ENCODE measurements at places on chromosomes 2 and 18.
A peak's percentile ranks its signal among the peaks of the same experiment; 100 is the strongest.

DNA sequence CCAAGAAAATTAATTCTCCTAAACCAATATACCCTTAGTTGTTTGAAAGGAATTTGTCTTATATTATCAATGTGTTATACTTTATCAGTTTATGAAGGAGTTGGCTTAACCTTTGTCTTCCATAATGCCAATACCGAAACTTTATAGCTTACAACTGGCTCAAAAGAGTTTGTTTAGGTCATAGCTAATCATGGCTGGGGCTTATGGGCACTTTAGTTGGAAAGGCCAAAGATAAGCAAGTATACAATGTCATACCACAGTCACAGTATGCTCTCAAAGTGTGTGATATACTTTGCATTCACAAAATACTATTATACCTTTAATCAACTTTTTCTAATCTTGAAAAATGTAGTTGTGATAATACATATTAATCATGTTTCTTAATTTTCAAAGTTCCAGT, 2.3 kb downstream of the KLHL41 start:
- no peak for DNase-seq

DNA sequence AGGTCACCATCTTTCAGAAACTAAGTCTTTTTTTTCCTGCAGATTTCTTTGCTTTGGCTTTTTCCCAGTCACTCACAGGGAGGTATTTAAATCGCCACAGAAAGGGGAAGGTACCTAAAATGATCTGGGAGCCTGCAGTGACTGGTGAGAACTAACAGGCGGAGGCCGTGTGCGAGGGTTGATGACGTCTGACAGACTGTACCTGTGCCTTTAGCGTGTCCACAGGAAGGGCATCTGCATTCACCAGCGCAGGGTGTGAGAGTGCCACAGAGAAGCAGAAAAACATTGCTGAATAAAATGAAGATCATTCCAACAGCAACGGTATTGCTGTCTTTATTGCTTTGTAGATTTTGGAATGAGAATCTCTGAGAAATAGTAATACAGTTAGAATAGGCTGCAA, 5.7 kb downstream of the CTDP1 start:
- DNase-seq: no peak

GRCh38 chr2:236668531-236668969, 98.9 kb downstream of the ACKR3 start:
- DNase-seq: no peak

DNA sequence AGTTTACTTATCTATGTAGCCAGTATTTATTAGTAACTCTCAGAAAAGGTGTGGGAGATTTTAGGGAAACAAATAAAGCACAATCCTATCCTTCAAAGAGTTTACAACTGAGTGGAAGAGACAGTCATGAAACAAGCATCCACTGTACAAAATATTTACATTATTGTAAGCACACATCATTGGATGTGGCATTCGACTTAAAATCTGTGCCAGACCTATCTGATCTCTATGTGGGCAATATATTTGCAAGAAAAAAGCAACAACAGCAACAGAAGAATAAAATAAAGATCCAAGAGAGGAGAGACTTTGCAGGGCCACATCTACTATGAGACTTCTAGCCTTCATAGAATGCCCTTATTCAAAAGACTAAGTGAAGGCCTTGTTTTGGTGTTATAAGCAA, 882.1 kb upstream of the PIK3C3 start:
- DNase-seq: no peak

DNA sequence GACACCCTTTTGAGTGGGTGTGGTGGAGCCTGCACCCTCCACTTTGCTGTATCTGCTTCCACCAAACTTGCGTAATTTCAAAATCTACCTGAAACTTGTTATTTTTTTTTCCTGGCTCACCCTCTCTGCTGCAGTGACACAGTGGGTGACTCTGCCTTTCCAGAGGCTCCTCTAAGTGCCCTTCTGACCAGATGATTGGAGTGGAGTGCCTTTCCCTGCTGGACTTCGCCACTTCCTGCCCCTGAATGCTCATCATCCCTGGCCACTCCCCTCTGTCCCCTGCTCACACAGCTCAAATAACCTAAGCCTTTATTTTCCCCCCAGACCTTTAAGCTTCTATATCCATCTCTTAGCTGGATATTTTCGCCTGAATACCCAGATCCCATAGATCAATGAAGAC, 777.5 kb upstream of the ID2 start:
- DNase-seq: no peak

- DNase-seq: no peak
Observed at GRCh38 chr2:129904532-129905446, 74.7 kb upstream of the RAB6C start.

DNA sequence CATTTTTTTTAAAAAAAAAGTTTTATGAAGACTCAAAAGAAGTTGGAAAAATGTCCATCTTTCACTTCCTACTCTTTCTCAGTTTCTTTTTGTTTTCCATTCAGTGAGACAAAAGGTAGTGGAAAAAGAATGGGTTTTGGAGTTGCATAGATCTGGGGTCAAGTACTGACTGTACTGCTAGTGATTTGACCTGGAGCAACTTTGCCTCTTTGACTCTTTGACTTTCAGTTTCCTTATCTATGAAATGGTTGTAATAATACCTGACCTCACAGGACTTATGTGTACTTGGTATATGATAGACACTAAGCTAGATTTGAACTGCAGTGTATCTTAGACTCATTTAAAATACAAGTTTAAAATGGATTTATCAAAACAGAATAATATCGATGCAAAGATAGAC, 3.5 kb upstream of the KCNE4 start:
- DNase-seq: no peak

DNA sequence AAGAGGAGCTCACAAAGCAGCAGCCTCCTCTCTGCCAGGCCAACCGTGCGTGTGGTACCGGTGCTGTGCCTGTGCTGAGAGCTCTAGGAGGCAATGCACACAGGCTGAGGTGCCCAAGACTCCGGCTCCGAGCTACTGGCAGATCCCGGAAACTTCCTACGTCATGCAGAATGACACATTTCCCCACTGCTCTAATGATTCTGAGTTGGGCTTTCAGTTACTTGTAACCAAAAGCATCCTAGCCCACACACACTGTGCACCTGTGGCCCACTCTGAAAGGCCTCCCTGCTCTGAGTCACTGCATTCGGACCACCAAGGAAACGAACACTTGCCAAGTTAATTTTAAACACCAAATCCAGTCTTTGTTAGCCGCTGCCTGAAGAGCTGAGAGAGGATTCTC, 9.3 kb upstream of the RNU4ATAC start:
- no peak for DNase-seq

DNA sequence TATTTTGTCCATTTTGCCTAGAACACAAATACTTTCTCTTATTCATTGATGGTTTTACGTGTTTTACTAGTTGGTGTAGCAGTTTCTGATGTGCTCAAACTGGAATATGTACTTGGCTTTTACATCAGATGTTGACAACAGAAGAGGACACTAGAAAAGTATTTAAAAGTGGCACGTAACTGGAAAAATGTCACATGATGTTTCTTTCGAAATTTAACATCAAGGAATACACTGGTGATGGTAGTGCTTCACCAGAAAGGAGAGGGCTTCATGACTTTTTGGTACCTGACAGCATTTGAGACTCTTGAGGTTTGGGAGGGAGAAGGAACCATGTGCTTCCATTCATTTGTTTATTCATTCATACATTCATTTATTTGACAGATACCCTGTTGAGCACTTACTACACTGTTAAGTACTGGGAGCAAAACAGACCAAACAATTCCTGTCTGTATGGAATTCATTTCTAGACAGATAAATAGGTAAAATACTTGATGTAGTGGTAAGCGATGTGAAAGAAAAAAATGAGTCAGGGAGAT, 1.5 kb downstream of the GIGYF2 start:
- no peak for DNase-seq

DNA sequence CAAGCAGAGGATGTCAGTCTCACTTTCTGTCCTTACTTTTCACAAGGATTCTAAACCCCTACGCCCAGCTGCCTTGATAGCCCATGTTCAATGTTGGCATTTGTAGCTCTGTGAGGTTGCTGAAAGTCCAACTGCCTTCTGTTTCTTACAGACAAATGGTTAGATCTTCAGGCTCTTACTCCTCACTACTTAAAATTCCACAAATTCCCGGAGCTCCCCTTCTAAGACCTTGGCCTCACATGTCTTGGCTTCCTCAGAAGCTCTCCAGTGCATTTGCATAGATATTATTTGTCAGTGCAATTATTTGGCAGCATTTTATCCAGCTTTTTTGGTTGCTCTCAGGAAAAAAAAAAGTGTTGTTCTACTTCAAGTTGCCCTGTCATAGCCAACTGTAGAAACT, 453.7 kb upstream of the CELF4 start:
- no peak for DNase-seq

- DNase-seq: peak; percentile 74
Observed at GRCh38 chr2:98508709-98509066, 64.0 kb downstream of the INPP4A start.

- no peak for DNase-seq
Observed at GRCh38 chr18:11042247-11042646, 107.1 kb downstream of the PIEZO2 start.

GRCh38 chr2:207072571-207072970, 93.2 kb downstream of the KLF7 start:
- DNase-seq: no peak

DNA sequence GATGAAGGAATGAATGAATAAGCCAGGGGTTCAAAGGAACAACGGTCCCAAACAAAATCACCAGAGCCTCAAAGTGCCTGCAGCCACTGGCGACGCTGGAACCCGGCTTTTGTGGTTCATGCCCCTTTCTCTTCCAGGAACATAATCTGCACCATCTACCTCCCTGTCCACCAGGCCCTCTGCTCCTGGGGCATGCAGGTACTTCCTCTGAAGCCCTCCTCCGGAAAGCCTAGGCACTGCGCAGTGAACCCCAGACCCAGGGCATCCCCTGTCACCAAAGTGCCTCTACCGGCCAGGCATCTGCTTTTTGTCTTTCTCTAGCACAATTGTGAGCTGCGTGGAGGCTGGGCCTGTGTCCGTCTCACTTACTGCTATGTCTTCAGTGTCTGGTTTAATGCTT, 98.6 kb upstream of the TMEM200C start:
- DNase-seq: no peak

GRCh38 chr2:55620123-55620779, 2.8 kb upstream of the PPP4R3B start:
- DNase-seq: no peak

Data from naive thymus-derived CD4-positive, alpha-beta T cell (primary cell).